Activated CD4-positive, alpha-beta T cell treated with anti-CD3 and anti-CD28 coated beads for 4 hours (primary cell): ENCODE measurements at places on chromosomes 2 and 18.
A peak's percentile ranks its signal among the peaks of the same experiment; 100 is the strongest.

GRCh38 chr2:122736279-122736678 is 980.8 kb downstream of the TSN start:
- no peak for DNase-seq

- DNase-seq = no peak
These were observed 24.4 kb upstream of the LRP2 start for GRCh38 chr2:169386722-169387121.

DNA sequence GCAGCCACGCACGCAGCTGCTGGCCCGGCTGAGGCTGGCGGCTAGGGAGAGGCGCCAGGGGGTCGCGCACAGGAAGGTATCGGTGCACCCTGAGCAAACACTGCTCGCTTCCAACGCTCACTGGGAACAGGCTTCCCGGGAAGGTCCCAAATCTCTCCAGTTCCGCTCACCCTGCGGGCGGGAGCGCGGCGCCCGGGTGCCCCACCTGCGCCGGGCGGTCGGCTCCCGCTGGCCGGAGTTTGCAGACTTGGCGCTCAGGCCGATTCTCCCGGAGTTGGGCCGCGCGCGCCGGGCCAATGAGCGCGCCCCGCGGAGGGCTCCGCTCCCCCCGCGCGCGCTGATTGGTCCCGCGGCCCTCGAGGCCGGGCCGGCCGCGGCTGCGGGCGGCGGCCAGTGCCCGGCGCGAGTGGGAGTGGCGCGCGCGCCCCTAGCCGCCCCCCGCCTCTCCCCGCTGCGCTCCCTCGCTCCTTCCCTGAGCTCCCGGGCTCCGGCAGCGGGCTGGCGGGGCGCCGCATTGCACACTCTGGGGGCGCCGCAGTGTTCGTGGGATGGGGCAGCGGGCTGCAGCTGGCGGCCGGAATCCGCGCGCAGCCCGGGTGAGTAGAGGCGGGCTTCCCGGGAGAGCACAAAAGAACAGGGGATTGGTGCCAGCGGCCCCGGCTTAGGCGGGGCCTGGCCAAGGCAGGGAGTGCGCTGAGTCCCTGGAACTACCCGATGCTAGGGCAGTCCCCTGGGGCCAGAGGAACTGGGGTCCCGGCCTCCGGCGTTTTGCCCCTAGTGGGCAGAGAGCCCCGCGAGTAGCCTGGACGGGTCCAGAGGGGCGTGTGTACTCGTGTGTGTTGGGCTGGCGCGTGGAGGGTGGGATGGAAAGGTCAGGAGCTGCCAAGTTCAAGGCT is at the start of gene LYPD6:
TSS of gene LYPD6 (plus strand) at position 461 of the 896 bp plus-strand sequence. CDS start 107,122 bp downstream, outside the sequence.
- DNase-seq = no peak

- peak; percentile 1 for DNase-seq
These were observed 232.9 kb downstream of the GULP1 start for GRCh38 chr2:188524519-188525113.

- no peak for DNase-seq
These were observed 28.3 kb upstream of the PEX13 start for GRCh38 chr2:60989259-60989658.

- no peak for DNase-seq
These were observed 18.9 kb upstream of the THOC1 start for GRCh38 chr18:286515-287310.

DNA sequence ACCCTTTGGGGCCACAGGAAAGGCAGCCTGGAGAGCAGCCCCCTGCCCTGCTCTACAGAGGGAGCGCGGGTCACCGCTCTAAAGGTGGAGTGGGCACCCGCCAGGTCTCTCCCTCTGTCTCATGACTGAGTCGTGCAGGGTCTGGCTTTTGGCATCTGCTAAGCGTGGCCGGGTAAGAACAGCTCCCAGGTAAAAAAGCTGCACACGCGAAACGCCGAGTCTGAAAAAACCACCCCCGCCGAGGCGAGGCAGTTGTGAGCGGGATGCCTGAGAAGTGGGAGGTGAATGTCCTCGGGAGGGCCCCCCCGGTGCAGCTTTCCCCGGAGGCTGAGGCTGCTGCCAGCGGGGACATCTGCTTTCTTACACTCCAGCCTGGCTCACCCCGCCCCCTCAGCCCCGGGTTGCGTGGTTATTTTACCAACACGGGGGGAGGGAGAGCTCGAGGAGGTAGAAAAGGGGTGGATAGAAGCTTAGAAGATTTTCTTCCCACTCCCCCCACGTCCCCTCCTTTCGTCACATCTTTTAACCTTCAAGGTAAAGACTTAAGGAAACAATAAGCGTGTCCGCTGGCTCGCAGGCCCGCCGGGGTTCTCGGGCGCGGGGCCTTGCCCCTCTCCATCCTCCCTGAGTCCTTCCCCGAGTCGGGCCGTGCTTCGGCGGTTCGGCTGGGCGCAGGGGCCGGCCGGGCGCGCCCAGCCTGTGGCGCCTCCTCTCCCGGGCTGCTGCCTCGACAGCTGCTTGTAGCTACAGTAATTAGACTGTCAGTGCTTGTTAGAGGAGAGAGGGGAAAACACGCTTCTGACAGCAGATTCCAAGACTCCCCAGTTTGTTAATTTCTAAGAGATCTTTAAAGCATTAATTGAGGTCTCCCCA is 70.6 kb upstream of the PSMD14 start:
- DNase-seq = peak; percentile 61

DNA sequence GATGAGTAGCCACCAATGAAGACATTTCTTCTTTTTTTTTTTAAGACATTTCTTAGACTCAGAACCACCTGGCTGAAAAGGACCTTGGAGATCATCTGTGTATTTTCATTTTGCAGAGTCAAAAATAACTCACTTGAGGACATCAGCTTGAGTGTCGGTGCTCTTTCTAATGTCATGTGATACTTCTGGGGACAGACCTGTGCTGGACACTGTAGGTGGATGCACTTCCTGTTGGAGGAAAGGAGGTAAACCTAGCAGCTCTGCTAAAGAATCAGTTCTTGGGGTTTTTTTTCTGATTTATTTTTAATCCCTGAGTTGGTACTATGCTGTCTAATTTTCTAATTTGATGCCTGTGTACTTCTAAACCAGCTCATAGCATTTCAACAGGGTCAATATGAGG is 283.9 kb upstream of the CRIM1 start:
- no peak for DNase-seq

DNA sequence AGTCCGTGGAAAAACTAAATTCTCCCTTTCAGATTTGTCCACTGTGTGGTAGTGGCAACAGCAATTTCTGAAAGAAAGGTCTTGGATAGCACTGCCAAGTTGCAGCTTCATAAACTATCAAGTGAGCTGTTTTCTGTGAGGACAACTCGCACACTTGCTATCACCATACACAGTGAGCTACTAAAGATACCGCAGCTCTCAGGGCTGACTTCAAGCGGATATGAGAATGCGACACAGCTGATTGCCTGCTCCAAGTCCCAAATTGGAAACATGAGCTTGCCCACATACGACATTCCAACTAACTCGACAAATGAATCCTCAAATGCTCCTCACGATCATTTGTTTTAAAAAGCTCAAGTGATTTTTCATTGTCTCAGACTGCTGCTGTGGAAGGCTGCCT is 46.2 kb downstream of the E2F6 start:
- DNase-seq = no peak

DNA sequence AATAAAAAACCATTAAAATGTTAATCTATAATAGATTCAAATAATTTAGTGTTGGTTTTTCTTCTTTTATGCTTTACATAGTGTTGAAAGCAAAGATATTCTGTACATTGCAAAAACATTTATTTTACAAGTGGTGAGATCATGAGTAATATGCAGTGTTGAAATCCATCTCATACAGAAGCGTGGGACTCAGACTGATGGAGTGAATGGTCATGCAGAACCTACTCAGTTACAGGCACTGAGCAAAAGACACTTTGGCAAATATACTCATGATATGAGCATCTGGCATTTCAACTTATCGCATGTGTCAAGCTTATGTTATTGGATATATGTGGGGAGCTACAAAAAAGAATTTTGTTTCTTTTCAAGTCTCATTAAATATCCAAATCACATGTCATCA is 620.2 kb upstream of the NETO1 start:
- no peak for DNase-seq

- DNase-seq = no peak
These were observed 1.1 kb downstream of the LRRFIP1 start for GRCh38 chr2:237628247-237629187.

GRCh38 chr2:48496849-48497248 is 33.1 kb upstream of the STON1 start:
- no peak for DNase-seq

DNA sequence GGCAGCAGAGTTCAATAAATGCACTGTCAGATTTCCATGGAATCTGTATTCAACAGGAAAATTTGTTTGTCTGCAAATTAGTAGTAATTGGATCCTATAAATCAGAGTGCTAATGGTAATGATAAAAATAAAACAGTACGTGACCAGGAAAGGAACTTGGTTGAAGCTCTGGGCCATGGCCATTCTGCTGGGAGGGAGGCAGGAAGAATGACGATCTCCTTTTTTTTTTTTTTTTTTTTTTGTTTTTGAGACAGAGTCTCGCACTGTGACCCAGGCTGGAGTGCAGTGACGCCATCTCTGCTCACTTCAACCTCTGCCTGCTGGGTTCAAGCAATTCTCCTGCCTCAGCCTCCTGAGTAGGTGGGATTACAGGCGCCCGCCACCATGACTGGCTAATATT is 94.8 kb upstream of the SEC11C start:
- no peak for DNase-seq

DNA sequence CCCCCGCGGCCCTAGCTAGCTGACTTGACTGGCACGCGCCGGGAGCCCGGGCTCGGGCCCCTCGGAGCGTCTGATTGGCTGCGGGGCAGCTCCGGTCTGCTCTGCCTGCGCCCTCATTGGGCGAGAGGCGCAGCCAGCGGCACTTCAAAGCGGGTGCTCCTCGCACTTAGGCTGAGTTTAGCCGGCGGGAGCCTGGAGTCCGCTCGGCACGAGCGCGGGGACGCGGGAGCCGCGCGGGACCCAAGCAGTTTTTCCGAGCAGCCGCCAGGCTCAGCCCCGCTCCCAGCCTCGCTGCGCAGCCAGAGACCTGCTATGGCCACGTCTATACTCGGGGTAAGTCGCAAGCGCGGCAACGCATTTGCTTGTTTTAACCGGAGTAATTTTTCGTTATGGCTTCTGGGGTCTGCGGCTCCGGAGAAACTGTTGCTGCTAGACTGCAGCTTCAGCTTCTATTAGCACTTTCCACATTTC is at the start of gene SP9:
TSS of gene SP9 (plus strand) at position 174 of the 471 bp plus-strand sequence. CDS start at position 313, 139 bp downstream.
- no peak for DNase-seq

- no peak for DNase-seq
These were observed 158.5 kb downstream of the GALNT3 start for GRCh38 chr2:165635532-165635931.

GRCh38 chr2:99337113-99338028 is at the start of gene EIF5B:
EIF5B (plus strand) TSS chr2:99337389; CDS start chr2:99337555, 166 bp downstream.
- DNase-seq = peak; percentile 91
